ENCODE measurements at places on chromosomes 2 and 18.
A peak's percentile ranks its signal among the peaks of the same experiment; 100 is the strongest.

DNA sequence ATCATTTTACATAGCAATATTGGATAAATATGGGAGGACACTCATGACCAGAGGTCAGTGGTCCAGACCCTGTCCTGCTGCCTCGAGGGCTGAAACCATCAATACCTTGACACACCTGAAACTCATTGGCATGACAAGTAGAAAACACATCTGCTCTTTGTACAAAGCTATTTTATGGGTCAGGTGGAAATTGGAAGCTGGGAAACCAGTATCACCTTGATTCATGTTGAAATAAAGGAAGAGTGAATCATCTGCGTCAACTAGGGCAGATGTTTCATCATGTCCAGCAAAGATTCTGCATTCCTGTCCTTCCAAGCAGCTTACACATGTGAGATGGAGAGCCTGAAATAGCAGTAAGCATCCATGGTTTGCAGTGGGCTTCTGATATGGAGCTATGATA, 80.0 kb upstream of the ERBB4 start:
- no peak for DNase-seq

DNA sequence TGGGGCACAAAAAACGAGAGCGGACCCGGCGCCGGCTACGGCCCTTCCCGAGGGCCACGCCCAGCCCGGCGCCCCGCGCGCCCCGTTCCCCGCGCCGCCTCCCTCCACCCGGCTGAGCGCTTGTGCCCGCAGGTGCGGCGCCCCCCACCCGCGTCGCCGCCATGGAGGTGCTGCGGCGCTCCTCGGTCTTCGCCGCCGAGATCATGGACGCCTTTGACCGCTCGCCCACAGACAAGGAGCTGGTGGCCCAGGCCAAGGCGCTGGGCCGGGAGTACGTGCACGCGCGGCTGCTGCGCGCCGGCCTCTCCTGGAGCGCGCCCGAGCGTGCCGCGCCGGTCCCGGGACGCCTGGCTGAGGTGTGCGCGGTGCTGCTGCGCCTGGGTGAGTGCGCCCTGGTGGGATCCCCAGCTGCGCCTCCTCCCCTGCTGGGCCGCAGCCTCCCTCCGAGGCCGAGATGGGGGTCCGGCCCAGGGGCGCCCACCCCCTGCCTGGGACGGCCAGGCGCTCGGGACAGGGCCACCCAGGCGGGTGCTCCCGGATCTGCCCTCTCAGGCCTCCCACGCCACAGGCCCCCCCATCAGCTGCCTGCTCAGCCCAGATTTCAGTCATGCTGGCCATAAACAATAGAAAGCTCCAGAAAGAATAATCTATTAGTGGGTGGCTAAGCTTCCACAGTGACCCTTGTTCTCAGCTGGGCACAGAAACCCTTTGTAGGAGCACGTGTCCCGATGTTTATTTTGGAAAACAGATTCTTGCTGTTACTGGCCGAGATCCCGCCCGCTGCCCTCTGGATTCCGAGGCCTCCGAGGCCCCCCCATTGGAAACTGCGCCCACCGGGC, 997 bp downstream of the BOK start:
- DNase-seq = no peak

DNA sequence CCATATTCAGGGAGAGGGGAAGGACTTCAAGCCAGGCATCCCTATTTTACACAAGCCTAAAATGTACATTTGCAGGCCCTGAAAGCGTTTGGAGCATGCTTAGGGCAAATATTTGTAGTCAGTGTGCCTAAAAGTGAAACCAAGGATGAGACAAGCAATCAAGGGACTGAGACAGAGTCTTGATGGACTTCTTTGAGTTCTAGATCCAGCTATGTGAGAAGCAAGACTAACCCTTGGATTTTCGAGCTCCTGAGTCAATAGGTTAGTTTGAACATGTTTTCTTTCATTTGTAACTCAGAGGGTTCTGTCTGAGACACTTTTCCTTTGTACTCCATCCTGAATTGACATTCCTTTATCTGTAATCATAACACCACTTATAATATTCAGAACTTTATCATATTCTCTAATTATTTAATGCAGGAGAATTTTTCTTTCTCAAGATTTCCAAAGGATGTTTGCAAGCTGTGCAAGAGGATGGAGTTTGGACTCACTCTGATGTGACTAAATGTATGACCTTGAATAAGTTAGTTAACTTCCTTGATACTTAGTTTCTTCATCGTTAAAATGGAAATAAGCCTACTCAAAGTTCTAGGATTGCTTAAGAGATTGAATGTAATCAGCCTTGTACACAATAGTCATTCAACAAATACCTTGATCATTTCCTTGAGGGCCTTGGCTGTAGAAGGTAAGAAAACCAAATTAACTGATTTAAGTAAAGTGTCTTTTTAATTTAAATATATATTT, 1237.8 kb upstream of the ZEB2 start:
- no peak for DNase-seq

DNA sequence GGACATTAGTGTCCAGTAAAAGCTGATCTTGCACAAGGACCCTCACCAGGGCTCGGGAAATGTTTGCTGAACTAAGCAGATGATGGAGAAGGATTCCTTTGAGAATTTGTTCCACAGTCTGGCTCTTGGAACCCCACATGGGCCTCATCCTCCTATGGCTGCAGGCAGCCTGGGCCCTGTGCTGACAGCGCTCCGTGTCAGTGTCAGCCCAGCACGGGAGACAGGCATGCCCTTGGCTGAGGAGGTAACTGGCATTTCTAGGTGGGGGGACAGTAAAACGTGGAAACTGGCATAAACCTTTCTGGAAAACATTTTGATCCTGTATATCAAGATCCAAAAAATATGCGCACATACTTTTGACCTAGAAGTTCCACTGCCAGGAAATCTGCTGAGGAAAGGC, 10.5 kb downstream of the PTMA start:
- DNase-seq = no peak

GRCh38 chr18:79512461-79513380, 117.0 kb downstream of the NFATC1 start:
- no peak for DNase-seq

DNA sequence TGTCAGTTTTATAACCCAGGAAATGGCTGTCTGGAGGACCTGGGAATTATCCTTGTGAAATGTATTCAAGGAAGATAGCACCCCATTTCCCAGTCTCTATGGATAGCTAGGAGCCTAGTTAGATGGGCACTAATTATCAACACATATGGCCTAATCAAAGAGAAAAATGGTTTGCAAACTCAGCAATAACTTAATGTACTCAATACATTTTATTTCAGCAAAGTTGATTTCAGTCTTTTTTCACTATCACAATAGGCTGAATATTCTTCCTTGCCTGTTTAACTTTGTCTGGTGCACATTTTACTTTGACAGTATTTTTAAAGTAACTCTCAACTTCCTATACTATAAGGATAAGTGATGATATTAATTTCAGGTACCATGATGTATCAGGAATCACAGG, 756.3 kb downstream of the CCDC85A start:
- no peak for DNase-seq

DNA sequence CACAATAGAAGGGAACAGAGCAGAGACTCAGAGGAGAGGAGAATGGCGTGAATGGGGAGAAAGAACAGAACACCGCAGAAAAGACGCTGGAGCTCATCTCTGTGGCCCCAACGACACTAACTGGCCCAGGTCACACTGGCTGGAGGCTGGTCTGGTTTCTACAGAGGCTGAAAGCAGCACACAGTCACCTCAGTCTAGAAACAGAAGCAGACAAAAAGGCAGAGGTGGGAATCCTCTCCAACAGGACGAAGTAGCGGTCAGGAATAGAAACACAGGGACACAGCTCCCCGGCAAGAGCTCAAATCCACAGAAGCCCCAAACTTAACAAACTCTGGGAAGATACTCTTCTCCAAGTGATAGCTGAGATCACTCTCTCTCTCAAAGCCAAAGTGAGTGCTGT, 9.2 kb downstream of the SLC66A2 start:
- DNase-seq = no peak

GRCh38 chr2:159249990-159250715, 36.4 kb downstream of the WDSUB1 start:
- DNase-seq = no peak

GRCh38 chr2:25960920-25961319, 21.4 kb downstream of the KIF3C start:
- no peak for DNase-seq

GRCh38 chr18:78688249-78688648, 291.4 kb upstream of the SALL3 start:
- no peak for DNase-seq

- DNase-seq = no peak
Observed at GRCh38 chr18:70416496-70416895, 127.7 kb downstream of the SOCS6 start.

- no peak for DNase-seq
Observed at GRCh38 chr2:58237741-58238140, 3.4 kb downstream of the FANCL start.

- DNase-seq = no peak
Observed at GRCh38 chr2:39521876-39522517, 84.9 kb upstream of the MAP4K3 start.

- no peak for DNase-seq
Observed at GRCh38 chr2:113184531-113185230, 10.9 kb downstream of the PSD4 start.

DNA sequence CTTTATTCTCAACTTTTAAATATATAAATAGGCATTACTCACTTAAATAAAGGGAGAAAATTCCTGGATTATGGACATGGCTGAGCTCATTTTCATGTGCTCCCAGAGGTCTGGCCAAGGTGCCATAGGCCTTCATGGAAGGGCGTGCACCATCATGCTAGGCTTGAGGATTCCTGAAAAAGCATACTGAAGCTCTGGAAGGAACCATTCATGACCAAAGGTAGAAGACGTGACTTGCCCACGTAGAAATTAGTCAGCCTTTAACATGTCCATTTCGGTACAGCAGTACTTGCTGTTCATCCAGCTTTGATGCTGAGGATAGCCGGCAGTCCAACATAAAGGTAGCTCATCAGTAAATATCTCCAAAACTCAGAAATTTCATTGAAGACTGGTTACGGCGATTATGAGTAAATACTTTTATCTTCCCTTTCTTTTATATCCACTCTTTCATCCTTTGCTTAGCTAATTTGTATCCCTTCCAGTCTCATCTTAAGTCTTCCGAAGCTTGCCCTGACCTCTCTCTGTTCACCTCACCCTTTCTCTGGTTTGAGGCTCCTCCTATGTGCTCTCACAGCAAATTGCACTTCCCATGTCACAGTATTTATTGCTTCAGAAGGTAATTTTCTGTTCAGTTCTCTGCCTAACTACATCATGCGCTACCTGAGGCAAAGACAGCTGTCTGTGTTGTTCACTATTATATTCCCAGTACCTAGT, 32.3 kb upstream of the ASNSD1 start:
- DNase-seq = no peak

DNA sequence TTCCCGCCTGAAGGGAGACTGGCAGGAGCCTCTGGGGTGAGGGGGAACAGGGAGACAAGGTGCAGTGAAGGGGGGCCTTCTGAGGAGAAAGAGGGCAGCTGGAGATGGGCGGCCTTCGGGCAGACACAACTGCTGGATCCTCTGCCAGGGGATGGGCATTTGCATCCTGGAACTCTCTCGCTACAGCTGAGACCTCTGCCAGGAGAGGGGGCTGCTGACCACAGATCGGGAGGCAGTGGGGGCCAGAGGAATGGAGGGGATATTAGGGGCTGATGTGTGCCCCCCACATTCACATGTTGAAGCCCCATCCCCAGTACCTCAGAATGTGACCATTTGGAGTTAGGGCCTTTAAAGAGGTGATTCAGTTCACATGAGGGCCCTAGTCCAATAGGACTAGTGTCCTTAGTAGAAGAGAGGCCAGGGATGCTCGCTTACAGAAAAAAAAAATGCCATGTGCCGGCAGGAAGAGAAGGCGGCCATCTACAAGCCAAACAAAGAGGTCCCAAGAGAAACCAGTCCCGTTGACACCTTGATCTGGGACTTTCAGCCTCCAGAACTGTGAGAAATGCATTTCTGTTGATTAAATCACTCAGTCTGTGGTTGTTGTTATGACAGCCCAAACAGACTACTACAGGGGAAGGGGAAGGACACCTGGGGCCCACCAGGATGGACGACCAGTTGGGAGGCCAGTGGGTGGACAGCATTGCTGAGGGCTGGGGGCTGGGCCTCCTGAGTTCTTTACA, 50.0 kb downstream of the TRABD2A start:
- no peak for DNase-seq

DNA sequence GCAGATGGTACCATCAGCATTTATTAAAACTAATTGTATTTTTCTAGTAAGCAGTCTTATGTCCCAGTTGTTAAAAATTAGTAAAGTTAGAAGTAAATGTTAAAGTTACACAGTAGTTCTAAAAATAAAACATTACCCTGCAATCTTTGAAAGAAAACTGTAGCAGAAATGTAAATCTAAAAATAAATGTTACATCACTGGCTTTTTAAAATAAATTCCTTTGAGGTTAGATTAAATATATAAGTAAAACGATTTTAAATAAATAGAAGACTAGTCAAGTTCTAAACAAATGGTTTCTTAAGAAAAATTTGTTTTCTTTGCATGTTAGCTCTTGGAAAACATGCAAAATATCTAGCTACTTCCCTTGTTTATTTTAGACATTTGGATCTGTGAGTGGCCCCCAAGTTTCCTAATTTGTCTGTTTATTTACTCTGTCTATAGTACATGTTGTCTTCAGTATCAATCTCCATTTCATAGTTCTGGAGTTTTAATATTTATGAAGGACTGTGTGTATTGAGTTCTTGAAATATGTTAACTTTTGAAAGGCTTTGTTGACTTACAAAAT, 58.2 kb downstream of the GLS start:
- DNase-seq = no peak

GRCh38 chr2:46847185-46847710, 68.4 kb downstream of the MCFD2 start:
- DNase-seq = peak; percentile 48

DNA sequence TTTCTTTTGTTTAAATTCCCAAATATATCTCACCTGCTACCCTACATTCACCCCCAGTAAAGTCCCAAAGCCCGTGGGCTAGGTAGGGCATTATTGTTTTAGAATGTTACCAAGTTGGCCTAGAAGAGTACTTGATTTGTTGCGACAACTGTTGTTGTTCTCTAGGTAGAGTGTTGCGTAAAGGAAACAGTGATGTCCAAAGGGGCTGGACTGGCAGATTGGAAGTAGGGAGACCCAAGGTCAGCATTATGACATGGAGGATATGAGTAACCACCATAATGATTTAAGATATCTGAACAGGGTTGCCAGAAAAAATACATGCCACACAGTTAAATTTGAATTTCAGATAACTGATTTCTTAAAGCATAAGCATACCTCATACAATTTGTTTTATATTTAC, 39.2 kb downstream of the SCN1A start:
- DNase-seq = no peak

DNA sequence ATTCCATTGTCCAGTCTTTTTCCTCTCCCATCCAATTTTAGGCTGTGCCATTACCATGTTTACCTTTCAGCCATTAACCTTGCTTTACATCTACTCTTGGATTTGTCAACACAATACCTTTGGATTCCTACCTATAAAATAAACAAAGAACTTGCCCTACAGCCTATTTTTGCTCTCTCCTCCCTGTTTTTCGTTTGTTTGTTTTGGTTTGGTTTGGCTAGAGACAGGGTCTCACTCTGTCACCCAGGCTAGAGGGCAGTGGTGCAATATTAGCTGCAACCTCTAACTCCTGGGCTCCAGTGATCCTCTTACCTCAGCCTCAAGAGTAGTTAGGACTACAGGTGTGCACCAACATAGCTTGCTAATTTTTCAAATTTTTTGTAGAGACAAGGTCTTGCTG, 76.1 kb downstream of the SP100 start:
- DNase-seq = no peak

All from GOT3 (cell line).